Hematopoietic multipotent progenitor cell treated with erythropoietin and hydrocortisone succinate and interleukin-3 and kit ligand, for 8 days (in vitro differentiated cells): ENCODE measurements at places on chromosomes 5 and 9.
A peak's percentile ranks its signal among the peaks of the same experiment; 100 is the strongest.

DNA sequence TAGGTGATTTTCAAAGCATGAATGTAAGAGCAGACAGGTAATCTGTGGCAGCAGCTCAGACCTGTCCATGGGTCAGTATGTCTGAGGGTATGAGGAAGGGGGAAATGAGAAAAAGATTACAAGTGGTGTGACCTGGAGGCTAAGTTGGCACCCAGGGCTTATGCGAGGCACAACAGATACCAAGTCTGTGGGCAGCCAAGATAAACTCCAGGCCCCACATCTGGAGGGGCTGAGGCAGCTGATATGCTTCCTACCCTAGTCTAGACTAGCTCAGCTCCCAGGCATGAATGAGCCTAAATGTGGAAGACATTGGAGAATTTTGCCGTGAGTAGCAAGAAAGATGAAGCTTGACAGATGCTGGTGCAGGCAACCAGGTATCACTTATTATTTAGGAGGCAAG lies 151.7 kb downstream of the PIK3R1 start:
- peak; percentile 96 for DNase-seq

- no peak for DNase-seq
Measured at GRCh38 chr9:18861609-18862544, 171.1 kb downstream of the SAXO1 start.

- DNase-seq, result peak; percentile 14
Measured at GRCh38 chr5:82031220-82032119, 59.6 kb downstream of the ATG10 start.

DNA sequence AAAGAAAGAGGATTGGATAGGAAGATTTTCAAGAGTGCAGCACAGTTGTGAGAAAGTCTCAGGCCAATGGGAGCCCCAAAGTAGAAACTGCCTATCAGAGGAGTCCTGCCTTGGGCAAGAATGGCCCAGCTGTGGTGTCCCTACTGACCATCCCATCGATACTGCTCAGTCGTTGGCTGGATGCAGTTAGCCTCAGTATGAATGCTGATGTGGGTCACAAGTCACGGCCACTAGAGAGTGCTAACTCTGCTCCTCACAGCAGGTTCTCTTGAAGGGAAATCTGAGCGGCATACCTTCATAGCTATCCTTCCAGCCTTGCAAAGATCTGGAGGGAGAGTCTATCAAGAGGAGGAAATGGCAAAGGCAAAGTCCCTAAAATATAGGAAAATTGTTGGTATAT lies 11.6 kb upstream of the CETN3 start:
- DNase-seq, result no peak

DNA sequence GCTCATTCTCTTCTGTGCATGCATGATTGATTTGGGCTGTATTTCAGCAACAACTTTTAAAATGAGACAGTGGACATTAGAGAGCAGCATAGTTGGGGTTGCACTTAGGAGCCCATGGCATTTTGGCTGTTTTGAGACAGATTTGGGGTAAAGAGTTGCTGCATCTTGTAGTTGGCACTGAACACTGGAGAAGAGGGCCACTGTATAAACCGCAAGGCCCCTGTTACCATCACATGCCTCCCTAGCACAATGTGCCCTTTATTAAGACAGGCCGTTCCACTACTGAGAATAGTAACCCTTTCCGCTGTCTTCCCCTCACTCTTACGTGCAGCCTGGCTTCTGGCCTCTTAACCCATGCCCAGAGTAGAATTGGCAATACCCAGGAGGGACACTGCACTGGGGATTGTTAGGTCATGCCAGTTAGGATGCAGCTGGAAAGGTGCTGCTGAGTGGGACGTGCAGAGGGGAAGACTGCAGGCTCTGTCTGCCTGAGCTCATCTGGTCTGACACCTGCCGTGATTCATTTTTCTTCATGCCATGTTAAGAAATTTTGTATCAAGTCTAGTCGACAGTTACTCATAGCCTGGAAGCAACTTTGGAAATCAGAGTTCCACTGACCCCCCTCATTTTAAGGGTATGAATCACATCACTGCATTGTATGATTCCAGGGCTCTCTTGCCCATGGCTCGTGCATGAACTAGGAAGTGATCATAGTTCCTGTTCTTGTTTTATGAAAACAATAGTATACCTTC lies 146.9 kb upstream of the DMRT1 start:
- DNase-seq, result no peak

- no peak for DNase-seq
Measured at GRCh38 chr5:16776611-16777251, 159.4 kb downstream of the MYO10 start.

- DNase-seq, result no peak
Measured at GRCh38 chr5:104370523-104370922, 807.9 kb upstream of the NUDT12 start.

DNA sequence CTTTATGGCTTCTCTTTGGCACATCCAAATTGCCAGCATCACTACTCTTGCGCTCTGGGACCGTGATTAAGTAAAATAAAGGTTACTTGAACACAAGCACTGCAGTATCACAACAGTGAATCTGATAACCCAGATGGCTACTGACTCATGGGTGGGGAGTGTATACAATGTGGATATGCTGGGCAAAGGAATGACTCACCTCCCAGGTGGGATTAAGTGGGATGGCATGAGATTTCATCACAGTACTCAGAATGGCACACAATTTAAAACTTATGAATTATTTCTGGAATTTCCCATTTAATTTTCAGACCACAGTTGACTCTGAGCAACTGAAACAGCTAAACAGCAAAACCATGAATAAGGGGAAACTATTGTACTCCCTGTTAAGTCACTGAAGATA lies 4.3 kb downstream of the GFM2 start:
- no peak for DNase-seq

DNA sequence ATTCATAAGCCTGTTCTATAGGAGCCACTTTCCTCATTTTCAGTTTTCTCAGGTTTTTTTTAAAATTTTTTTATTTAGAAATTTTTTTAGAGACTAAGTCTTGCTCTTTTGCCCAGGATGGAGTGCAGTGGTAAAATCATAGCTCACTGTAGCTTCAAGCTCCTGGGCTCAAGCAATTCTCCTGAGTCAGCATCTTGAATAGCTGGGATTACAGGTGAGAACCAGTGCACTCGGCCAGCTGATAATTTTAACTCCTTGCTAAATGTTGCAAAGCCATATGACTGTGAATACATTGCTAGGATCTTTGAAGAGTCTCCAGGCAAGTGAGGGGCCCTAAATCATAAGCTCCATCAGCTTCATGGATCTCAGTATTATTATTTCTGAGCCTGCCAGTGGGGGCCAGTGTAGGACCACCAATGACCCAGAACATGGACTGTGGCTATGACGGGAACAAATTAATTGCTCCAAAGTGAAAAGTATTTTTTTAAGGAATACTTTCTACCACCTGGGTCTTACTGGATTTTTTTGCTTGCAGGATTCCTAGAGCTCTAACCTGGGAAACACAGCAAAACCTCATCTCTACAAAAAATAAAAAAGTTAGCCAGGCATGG lies 5.7 kb upstream of the GAPVD1 start:
- DNase-seq, result peak; percentile 55

DNA sequence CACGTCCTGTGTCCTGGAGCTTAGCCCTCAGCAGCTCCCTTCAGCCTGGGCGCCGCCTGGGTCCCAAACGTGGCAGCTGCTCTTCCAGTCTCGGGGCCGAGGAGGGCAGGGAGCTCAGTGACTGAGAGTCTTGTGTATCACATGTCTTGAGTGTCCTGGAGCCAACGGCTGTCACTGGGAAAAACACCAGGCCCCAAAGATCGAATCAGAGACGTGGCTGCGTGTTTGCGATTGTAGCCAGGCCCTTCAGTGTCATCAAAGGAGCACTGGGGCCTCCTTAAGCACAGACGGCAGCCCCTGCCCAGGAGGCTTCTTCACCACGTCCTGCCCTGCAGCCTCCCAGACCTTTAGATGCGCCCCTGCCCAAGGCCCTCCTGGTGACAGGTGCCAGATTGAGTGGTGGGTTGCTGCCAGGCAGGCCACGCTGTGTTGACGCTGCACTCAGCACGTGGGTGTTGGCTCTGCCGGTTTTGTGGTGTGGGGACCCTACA lies 5.7 kb upstream of the EXOC3 start:
- DNase-seq, result no peak

- DNase-seq, result no peak
Measured at GRCh38 chr9:78939311-78940065, 632.3 kb upstream of the TLE4 start.

- DNase-seq, result no peak
Measured at GRCh38 chr9:81397481-81398381, 291.6 kb downstream of the TLE1 start.

GRCh38 chr9:87673446-87674120 lies 52.3 kb upstream of the CTSL start:
- DNase-seq, result peak; percentile 38

DNA sequence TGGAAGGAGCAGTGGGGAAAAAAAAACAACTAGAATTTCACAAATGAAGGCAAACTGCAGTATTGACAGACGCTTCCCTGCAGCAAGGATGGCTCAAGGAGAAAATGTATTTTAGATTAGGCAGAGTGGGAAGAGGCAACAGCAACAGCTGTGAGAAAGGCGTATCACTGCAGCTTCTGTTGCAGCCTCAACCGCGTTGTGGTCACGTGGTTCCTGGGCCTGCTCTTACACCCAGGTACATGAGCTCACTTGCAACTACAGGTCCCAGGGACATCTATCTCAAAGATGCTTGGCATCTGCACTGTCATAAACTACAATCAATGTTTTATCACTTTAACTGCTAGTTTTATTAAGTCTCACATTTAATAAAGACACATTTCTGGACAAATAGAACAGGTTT lies 36.0 kb upstream of the GOLM1 start:
- DNase-seq, result no peak

GRCh38 chr9:91004992-91005391 lies 203.4 kb downstream of the SYK start:
- no peak for DNase-seq

DNA sequence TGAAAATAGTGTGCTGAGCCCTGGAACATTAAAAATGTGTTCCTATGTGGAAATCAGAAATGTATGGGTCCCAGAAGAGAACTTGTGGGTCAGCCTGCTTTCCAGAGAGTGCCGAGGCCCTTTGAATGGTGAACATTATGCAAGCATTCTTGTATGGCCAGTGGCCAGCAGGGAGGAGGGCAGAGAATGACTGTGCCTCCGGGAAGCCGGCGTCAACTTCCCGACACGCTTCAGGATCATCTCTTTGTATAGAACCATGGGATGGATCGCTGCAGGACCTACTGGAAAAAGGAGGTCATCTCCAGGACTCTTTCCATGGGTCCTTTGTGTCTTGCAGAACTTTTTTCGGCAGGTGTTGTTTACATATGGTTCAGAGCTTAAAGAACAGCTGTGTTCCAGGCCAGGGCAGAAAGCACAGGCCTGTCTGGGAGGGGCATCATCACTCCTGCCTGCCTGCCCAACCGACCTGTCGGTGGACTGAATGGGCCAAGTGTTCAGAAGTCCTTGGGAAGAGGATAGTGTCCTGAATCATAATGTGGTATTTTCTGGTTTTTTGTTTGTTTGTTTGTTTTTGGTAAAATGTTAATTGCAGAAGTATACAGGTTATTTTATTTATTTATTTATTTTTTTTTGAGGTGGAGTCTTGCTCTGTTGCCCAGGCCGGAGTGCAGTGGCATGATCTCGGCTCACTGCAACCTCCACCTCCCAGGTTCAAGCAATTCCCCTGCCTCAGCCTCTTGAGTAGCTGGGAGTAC lies 9.0 kb downstream of the PRRC2B start:
- no peak for DNase-seq

DNA sequence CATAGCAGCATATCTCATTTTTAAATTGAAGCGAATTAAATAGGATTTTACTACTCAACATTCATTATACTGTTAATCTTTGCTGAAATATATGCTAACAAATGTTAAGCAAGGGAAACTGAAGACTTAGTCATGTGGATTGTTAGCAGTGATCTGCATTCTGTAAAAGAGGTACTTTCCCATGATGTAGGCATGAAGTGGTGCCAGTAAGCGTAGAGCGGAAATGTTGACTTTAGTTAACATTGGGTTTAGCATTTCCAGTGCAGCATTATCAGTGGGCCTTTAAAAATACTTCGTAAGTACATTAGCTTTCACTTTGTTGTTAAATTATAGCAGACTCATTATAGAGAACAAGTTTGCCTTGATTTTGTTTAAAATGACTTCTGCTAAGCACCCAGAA lies 130.3 kb downstream of the CDC42SE2 start:
- no peak for DNase-seq

GRCh38 chr5:151105561-151105960 lies 24.7 kb upstream of the TNIP1 start:
- no peak for DNase-seq
